ENCODE measurements at places on chromosomes 5 and 9.

- no peak for DNase-seq
These were observed 90.1 kb downstream of the CDC42SE2 start for GRCh38 chr5:131353991-131354390.

DNA sequence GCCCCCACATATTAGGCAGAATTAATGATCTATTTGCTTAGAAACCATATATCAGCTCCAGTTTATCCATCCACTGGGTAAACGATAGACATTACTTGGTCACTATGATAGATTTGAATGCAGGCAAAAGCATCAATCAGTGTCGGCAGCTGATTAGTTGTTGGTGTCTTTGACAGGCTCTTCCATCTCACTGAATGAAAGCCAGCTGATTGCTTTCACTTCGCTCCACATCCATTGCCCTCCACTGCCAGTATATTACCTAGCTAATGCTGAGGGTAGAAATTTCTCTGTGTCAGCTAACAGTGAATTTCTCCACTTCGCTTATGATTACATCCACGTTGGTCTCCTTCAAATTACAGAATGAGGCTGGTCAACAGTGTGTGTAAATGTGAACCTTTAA, 821.3 kb upstream of the TYRP1 start:
- DNase-seq: no peak

GRCh38 chr5:72366324-72366976, 46.3 kb downstream of the PTCD2 start:
- peak; percentile 79 for DNase-seq

- DNase-seq: no peak
These were observed 24.6 kb downstream of the CNTLN start for GRCh38 chr9:17159469-17159868.

DNA sequence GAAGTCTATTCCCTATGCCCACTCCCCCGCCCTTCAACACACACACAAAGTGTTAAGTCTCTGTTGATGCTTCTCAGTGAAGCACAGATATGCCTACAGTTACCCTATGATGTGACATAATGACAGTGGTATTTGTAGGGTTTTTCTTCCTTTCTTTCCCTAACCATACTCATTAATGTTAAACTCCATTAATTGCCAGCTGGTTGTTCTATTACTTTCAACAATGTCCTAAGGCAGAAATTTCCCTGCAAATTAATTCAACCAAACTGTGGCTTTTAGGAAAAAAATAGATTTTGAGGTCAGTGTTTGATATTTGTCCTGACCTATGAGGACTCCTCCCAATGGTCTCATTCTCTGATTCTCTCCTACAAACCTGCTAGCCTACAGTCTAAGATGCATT, 38.2 kb upstream of the SLCO6A1 start:
- DNase-seq: no peak

DNA sequence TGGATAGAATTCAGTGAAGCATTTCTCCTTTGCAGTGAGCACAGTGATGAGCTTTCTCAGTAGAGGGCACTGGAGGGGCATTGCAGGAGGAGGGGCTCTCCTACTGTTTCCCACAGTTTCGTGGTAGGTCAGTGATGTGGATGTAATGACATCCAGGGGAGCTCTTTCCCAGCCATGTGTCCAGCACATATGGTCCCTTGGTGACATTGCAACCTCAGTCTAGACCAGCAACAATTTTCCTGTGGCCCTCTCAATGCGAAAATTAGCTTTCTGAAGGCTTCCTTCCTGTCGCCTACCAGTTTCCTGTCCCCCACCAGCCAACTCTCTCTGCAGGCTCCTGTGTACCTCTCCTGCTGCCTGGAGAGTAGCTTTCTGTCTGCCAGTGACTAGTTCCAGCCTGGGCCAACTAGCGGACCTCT, 6.9 kb upstream of the PDCL start:
- DNase-seq: no peak

- DNase-seq: no peak
These were observed 52.9 kb upstream of the APC start for GRCh38 chr5:112684737-112685136.

DNA sequence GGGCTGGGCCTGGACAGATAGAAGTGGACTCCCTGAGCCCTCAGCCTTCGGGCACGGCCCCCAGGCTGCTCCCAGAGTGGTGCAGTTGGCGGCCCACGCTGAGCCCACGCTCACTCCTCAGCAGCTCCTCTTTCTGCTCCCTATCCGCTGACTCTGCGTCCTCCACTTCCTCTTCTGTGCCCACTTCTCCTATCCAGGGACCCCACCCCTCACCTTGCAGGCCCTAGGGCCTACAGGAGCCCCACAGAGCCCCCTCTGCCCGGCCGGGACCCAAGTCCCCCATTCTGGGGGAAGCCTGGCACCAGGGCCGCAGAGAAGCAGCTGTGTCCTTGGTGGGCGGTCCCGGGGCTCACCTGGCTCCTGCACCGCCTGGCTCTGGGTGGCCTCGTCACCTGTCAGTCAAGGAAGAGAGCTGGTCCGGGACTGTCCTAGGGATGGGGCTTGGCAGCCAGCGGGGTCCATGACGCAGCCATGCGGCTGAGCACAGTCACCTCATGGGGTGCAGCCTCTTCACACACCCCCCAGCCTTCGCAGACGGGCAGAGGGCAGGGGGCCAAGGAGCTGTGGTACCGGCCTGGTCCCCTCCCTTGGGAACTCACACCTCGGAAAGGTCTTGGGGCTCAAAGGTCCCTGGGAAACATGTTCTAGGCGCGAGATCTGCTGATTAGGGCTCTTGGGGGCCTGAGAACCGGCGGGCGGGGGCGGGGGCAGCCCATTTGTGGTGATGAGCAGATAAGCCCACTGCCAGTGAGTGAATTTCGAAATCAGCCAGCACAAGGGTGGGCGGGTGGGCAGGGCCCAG, 5.4 kb upstream of the NRARP start:
- peak; percentile 49 for DNase-seq

GRCh38 chr5:119285070-119285916, 70.5 kb upstream of the TNFAIP8 start:
- no peak for DNase-seq

DNA sequence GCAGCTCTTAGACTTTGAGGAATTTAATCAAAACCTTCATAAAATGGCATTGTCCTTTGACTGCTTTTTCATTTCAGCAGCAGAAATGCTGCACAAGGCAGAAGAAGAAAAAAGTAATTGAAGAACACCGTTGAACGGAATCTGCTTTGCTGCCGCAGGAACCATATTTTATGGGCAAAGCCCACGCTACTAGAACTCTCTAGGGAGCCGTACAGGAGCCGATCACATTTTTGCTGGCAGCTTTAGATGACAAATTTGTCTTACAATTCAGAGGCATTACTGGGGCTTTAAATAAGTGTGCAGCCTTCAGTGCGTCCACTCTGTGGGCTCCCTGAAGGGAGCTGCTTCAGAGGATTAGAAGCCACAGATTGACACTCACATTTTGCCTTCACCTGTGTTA, 5.4 kb downstream of the CFAP90 start:
- no peak for DNase-seq

DNA sequence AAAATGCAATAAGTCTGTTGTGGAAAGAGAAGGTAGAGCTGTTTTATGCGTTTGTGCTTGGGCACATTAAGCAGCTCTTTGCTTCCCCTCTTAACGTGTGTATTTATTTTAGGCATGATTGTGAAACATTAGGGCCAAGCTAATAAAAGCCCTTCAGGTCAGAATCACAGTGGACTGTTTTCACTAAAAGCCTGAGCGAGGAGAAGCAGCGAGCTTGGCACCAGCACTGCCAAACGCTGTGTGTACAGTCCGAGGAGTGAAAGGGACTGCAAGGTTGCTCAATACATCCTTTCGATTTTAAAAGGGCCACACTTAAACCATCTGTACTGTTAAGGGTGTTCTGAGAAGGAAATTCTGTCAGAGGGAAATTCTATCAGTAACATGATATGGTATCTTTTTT, 107.2 kb upstream of the CKMT2 start:
- no peak for DNase-seq

DNA sequence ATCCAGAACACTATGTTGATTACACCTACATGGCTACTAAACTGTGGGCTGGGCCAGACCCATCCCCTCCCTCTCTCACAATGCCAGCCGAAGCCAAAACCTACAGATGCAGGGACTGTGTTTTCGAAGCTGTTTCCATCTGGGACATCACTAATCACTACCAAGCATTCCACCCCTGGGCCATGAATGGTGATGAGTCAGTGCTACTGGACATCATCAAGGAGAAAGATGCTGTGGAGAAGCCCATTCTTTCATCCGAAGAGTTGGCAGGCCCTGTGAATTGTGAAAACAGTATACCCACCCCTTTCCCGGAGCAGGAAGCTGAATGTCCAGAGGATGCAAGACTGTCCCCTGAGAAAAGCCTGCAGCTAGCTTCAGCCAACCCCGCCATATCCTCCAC, 65.0 kb downstream of the ZNF462 start:
- DNase-seq: no peak

DNA sequence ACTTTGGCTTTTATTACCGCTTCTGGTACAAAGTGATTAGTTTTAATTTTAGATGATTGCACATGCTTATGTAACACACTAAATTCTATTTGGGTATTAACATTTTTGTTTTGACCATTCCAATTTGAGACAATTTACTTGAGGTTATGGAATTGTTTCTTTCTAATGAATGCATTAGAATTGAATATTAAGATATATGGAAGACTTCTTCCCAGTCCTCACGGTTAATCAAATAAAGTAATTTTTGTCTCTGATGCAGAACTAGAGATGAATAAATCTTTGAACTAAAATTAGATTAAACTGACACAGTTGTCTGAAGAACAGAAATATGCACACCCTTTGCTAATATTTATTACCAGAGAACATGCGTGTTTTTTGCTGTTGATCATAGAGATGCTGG, 127.1 kb upstream of the FBXL17 start:
- DNase-seq: no peak

- no peak for DNase-seq
These were observed 558.5 kb upstream of the PTGER4 start for GRCh38 chr5:40121236-40121635.

- DNase-seq: no peak
These were observed 2.8 kb upstream of the RUSC2 start for GRCh38 chr9:35487081-35487480.

GRCh38 chr9:129554649-129555048, 66.3 kb downstream of the C9orf50 start:
- DNase-seq: no peak

GRCh38 chr5:41843456-41844370, 26.5 kb downstream of the OXCT1 start:
- no peak for DNase-seq

GRCh38 chr5:67561151-67561932, 364.7 kb upstream of the CD180 start:
- no peak for DNase-seq

DNA sequence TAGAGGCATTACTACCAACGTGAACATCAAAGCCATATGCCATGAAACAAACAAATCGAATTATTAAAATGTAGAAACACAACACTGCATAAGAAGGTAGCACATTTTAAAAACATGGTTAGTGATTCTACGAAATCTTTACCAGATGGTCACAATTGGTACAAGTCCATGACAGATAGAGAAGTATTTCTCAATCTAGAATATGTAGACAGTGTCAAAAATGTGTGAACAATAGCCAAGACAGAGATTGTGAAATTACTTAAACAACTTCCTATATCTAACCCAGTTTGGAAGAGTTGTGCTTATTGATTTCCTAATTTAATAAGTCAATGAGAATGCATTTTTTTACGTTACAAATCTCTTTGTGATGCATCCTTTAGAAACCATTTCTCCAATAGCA, 1121.6 kb downstream of the MAT2B start:
- DNase-seq: no peak

- no peak for DNase-seq
These were observed 136.6 kb downstream of the SEMA6A start for GRCh38 chr5:116437922-116438578.

DNA sequence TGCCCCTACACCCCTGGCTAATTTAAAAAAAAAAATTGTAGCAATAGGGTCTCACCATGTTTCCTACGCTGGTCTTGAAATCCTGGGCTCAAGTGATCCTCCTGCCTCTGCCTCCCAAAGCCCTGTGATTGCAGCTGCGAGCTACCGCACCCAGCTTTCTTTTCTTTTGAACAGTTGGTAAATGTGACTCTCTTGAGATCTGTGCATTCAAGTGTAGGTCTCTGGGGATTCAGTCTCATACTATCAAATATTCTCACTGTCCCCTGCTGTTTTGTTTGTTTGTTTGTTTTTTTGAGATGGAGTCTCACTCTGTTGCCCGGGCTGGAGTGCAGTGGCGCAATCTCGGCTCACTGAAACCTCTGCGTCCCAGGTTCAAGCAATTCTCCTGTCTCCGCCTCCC, 42.3 kb upstream of the CXXC5 start:
- DNase-seq: no peak

- DNase-seq: no peak
These were observed 29.7 kb upstream of the CCNH start for GRCh38 chr5:87442419-87442818.

- no peak for DNase-seq
These were observed 643.7 kb upstream of the ACO1 start for GRCh38 chr9:31740705-31741104.

DNA sequence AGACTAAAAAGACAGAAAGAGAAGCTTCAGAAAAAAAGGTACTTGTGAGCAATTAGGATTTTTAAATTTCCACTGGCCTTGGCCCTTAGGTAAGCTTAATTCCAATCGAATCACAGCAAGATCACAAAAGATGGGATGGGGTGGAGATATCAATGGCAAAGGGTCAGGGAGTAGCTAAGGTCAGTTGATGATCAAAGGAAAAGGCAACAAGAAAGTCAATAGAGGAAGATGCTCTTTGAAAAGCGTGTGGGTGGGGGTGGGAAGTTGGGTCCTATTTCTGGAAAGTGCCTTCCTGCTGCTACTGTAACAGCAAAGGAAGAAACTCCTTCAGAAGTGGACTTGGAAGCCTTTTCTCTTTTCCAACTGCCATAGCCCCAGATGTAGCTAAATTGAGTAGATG, 7.3 kb downstream of the C1QTNF3 start:
- DNase-seq: no peak

- peak; percentile 89 for DNase-seq
These were observed 158.5 kb downstream of the SLIT3 start for GRCh38 chr5:169142264-169142970.

DNA sequence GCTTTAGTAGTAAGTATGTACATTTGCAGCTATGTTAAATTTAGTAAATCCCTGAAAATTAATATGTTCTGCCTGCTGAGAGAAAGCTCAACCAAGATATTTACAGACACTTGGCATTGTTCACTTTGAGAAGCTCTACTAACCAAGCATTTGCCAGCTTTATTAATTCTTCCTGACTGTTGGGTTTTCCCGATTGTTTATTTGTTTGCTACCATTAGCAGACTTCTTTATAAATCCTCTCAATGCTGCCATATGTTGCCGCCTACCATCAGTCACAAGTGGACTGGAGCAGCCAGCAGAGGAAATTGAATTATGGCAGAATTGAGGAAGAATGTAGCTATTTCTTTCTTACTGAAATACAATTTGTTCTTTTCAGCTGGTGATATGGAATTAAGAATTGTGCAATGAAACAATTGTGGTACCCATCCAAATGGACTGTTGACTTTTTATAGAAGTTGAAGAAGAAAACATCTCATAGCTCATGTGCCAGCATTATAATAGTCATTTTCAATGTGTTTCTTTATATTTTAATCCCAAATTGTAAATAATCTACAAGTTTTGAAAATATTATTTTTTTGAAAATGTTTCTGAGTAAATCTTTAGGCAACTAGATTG, 588.7 kb upstream of the CDH6 start:
- no peak for DNase-seq
